ENCODE measurements at places on chromosomes 1 and 21. TPM values are rescaled to one million over a fixed set of nuclear protein-coding genes. Genes with fewer than 3 reads are reported as not detected.

The RPTN gene
- total RNA-seq, result not detected

The KPRP gene
- not detected for total RNA-seq

DNA sequence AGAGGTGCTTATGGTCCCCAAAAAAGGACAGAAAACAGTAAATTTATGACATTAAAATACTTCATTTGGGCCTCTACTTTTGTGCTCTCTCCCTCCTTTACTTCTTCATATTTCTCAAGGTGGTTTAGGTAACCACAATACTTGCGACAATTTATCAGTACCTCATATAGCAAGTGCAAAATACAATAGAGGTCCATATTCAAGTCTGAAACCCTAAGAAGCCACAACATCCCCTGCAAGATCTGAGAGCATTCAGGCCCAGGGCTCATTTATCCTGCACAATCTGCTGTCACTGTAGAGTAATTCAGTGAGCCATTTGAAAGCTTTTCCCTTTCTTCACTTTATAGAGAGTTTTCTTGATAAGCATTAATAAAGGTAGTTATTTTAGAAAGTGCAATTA lies 24.2 kb upstream of the ATP6V1G3 start:
- no peak for DNase-seq

- no peak for DNase-seq
These were observed 99.2 kb upstream of the GNG4 start for GRCh38 chr1:235748747-235749146.

GRCh38 chr1:6048179-6048867 lies 2.6 kb downstream of the KCNAB2 start:
- no peak for DNase-seq
